ENCODE measurements at places on chromosomes 11 and 22.

- DNase-seq: peak; percentile 42
Measured at GRCh38 chr11:121464352-121464946, 11.7 kb upstream of the SORL1-AS1 start.

DNA sequence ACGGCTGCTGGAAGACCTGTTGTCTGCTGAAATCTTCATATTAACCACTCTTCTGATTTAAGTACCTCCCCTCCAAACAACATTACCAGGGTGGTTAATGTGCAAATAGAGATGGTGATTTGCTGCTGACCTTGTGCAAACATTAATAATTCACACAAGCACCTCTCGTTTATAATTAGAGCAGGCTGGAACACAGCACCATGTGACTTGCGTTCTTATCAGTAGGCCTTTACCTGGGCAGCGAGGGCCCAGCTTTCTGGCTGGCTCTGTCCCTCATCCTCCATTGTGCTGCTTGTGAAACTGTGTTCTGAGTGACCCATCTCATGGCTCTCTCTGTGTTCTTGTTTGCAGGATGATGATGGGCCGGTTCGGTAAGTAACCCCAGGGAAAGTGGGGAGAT, 41.0 kb upstream of the PARVG start:
- no peak for DNase-seq

DNA sequence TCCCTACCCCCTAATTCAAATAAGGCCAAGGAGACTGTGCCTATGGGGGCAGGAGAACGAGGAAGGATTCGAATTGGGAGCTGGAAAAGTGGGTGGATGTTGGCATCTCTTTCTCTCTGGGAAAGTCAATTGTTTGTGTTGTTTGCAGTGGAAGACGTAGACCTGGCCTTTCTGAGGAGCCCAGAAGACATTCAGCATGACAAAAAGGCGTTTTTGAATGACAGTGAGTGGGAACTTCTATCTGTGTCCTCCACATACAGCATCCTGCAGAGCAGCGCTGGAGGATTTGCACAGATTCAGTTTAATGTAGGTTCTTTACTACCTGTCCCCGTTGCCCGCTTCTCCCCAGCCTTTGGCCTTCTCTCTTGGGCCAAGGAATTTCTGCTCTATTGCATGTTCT, 28.2 kb downstream of the HTR3B start:
- DNase-seq: no peak

- no peak for DNase-seq
Measured at GRCh38 chr11:70383664-70384565, 14.4 kb upstream of the CTTN start.

GRCh38 chr22:22410121-22410520, 98.4 kb downstream of the ZNF280B start:
- no peak for DNase-seq

- DNase-seq: no peak
Measured at GRCh38 chr11:28820296-28820989, 712.3 kb downstream of the METTL15 start.

All from activated CD4-positive, CD25-positive, alpha-beta regulatory T cell (primary cell).